ENCODE measurements at places on chromosomes 16 and 17.

- peak; percentile 88 for DNase-seq
Measured at GRCh38 chr17:59427425-59427921, 96.0 kb downstream of the YPEL2 start.

GRCh38 chr16:10583269-10583668 lies 2.9 kb upstream of the EMP2 start:
- DNase-seq = no peak

DNA sequence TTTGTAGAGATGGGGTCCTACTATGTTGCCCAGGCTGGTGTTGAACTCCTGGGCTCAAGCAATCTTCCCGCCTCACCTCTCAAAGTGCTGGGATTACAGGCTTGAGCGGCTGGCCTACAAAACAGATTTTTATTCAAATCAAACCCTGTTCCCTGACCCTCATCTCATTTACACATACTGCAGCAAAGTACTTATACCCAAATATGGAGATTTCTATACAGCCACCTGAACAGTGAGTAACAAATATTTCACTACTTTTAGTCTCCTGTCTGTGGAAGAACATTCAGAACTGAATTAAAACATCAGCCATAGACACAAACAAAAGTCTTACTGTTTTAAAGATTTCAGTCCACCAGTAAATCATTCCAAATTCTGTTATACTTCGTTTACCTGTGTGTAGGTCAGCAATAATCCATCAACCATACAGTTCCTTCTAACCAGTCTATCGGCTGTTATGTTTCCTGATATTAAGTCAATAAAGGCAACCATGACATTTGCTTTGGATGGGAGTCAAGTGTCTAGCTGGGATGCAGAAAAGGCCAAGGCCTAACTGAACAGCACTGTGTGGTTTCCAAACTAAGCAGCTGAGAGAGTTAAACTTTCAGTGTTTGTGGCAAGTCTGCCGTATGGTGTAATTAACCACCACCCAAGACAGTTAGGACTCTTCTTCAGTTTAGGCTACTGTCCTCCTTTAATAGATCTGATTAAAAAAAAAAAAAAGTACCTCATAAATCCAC lies 22.3 kb downstream of the ERN1 start:
- DNase-seq = no peak

GRCh38 chr16:71472931-71473330 lies 10.9 kb upstream of the ZNF23 start:
- no peak for DNase-seq

DNA sequence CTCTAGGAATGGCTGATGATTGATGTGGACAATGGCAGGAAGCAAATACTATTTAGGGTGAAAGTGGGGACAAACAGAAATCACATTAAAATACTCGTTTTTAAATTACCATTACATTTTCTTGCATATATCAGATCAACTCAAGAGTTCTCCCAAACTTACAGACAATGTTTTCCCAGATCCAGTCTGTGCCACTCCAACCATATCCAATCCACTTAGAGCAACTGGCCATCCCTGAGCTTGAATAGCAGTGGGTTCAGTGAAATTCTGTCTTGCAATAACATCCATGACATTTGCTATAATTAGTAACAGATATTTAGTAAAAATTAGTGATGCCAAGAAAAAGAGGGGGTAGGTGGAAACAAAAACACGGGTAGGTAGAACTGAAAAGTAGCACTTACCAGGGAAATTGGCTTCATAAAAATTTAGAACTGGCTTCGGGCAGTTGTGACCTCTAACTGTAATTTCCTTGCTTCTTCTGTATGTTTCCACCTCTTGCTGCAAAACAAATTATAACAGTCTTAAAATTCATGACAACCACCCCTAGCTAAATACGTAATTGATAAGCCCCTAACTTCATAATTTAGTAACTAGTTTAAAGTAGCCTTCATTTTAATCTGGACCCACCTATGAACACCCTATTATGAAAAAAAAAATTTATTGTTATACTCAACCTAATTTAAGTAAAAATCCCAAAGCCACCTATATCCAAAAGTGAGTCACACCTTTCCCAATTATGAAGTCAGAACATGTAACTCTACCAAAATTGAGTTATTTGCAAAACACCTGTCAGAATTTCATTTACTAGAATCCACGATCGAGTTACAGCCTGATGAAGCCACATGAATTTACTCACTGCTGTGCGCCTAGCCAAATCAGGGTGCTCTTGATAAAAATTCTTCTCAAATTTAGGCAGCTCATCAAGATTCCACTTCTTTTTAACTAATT lies 2.0 kb downstream of the DDX5 start:
- no peak for DNase-seq

- DNase-seq = no peak
Measured at GRCh38 chr17:81336930-81337325, 41.8 kb upstream of the SLC38A10 start.

DNA sequence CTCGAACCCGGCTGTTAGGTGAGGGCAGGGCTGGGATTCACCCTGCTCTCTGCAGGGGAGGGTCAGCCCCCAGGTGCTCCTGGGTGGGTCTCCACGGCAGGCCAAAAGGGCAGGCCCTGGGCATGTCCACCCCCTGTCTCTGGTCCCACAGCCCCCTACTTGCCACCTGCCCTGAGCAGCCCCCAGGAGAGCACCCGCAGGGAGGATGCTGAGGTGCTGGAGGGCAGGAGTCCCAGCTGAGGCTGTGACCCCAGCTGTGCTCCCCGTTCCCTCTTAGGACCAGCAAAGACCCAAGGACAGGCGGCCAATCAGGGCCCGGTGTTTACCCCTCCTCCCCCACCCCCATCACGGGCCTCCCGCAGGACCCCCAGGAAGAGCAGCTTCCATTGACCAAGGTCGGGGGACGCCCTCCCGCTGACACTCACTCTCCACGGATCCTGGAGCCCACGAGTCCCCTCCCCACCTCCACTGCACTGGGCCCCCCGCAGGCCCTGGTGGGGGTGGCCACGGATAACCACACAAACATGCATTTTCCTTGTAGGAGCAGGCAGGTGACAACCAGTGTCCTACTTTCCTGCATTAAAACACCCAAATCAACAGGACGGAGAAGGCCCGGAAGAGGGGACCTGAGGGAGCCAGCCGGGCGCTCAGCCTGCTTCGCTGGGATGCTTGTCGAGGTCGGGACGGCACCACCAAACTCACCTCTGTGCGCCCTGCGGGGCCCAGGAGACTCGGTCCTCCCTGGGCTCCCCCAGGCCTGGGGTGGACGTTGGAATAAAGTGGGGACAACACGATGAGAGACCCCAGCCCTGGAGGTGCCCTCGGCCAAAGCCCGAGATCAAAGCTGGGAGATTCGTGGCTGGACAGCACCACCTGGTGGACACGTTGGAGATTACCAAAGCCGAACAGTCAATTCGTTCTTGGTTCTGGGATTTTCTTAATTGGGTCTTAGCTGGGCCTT lies 22.5 kb upstream of the ENPP7 start:
- DNase-seq = peak; percentile 46

GRCh38 chr16:3655396-3656159 lies 1.1 kb downstream of the DNASE1 start:
- DNase-seq = no peak

DNA sequence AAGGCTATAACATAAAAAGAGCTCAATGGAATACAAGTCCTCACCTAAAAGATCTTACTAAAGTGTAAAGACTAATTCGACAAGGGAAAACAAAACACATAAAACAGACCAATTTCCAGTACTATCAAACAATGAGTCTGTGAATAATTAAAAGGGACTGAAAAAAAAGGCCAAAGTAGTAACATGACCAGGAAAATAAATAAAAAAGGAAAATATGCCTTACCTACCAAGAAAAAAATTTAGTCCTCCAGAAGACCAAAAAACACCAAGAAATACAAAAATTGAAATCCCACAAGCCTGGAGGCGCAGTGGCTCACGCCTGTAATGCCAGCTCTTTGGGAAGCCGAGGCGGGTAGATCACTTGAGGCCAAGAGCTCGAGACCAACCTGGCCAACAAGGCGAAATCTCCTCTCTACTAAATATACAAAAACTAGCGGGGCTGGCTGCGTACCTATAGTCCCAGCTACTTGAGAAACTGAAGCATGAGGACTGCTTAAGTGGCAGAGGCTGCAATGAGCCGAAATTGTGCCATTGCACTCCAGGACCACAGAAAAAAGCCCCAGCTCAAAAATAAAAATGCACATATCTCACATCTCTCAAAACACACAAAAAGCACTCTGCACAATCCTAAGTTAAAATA lies 60.8 kb downstream of the TEX14 start:
- peak; percentile 96 for DNase-seq

DNA sequence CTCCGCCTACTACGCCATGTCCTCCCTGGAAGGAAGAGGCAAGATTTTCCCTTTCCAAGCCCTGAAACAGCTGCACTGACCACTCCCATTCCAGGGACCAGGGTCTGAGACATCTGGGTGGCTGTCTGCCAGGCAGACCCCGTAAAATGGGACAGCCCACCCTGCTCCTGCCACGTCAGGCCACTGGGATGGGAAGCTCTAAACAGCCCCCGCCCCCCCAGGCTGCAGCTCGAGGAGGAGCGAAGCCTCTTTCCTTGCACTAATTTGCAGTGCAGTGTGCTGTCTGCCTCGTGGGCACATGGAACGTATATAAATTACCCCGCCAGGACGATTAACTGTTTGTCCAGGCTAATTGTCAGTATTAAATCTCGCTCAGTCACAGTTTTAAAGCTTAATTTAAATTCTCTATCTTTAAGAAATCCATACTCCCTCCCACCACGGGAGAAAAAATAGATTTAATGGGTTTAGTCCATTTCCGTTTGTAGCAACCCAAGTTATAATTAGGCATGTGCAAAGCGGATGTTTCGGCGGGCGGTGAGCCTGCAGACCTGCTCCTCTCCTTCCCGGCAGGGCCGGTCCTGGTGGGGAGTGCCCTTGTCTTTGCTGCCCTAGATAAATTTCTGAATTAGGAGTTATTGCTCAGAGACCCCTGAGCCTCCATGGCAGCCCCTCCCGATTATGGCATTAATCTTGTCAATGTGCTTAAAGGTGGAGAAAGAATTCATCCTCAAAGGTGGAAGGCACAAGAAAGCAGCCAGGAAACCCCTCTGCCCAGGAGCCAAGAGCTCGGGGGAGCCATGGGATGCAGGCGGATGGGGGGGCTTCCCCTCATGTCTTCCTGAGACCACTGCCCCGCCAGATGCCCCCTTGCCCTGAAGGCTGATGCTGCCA lies 268.0 kb upstream of the TNRC6C start:
- DNase-seq = no peak

- peak; percentile 37 for DNase-seq
Measured at GRCh38 chr17:78839762-78840529, 668 bp downstream of the USP36 start.

GRCh38 chr17:76147211-76148014 lies 6.4 kb upstream of the FOXJ1 start:
- DNase-seq = no peak

DNA sequence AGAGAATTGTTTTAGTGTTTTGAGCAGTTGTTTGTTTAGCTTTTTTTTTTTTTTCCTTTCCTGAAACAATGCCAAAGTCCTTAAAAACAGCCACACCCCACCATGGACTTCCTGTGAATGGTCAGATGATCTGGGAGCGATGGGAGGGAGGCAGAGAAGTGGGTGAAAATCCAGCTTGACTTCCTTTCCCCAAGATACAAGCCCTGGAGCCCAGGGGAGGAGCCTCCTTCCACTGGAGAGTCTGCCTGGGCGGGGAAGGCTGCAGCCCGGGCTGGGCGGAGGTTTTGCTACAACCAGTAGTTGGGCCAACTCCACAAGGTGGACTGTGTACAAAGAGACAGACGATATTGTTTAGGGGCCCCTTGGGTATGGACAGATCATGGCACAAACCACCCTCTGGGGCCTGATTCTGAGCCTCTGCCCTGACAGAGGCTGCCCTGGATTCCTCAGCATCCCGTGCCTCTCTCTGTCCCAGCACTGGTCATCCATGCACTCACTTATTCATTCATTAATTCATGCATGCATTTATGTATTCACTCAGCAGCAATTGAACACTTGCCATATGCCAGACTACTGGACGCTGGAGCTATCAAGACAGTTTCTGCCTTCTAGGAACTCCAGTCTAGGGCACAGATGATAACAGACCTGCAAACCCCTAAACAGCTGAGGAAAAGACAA lies 29.8 kb downstream of the WSB1 start:
- DNase-seq = peak; percentile 66

DNA sequence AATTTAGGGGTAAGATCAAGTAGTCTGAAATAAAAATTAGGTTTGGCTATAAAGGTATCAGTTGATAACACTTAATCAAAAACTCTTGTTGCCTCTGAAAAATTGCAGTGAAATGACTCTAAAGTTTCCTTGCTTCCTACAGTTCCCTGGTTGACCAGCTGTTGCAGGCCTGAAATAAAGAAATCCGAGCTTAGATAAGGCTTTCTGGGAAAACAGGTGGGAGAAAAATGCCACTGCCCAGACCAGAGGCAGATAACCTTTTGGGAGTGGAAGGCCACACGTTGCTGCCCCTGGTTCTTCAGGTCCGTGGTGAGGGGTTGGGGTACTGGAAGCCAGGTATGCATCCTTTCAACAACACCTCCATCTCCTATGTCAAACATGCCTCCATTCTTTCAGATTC lies 111.3 kb downstream of the HS3ST3A1 start:
- peak; percentile 23 for DNase-seq

- DNase-seq = no peak
Measured at GRCh38 chr16:50989047-50989446, 162.0 kb downstream of the SALL1 start.

DNA sequence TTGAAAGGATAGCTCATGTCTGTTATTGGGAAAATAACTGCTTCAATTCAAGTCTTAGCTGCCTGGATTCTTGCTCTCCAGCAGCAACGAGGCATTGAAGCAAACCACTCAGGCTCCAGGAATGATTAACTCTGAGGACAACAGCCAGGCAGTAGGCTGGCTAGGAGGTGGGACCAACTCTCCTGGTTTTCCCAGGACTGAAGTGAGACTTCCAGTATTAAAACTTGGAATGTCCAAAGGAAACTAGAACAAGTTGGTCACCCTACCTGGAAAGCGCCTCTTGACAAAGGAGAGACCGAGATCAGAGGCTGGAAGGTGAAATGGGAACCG lies 100.7 kb downstream of the SALL1 start:
- no peak for DNase-seq

DNA sequence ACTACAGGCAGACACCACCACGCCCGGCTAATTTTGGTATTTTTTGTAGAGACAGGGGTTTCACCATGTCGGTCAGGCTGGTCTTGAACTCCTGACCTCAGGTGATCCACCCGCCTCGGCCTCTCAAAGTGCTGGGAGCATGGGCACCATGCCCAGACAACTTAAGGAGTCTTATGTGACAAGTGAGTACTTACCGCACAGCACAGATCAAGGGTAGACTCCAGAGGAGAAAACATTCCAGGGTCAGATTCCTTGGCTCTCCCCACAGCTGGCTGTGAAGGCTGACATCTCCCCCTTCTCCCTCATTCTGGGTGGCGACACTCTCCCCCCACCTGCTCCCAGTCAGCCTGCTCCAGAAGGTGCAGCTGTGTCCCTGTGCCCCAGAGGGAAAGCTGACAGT lies 10.6 kb downstream of the ZSCAN10 start:
- no peak for DNase-seq

- no peak for DNase-seq
Measured at GRCh38 chr16:4601864-4602186, 12.9 kb downstream of the UBALD1 start.

- no peak for DNase-seq
Measured at GRCh38 chr17:76270127-76270592, 5.0 kb downstream of the UBALD2 start.

- DNase-seq = no peak
Measured at GRCh38 chr17:5354886-5355415, 64.5 kb downstream of the NUP88 start.

GRCh38 chr17:76273445-76274111 lies 8.4 kb downstream of the UBALD2 start:
- DNase-seq = no peak

Measured in mesendoderm (in vitro differentiated cells).